ENCODE measurements at places on chromosomes 1 and 21.

- peak; percentile 21 for DNase-seq
Observed at GRCh38 chr1:235423214-235423652, 56.0 kb downstream of the TBCE start.

GRCh38 chr1:242813490-242814091 is 289.1 kb upstream of the PLD5 start:
- DNase-seq, result no peak

GRCh38 chr21:15660423-15660804 is 69.4 kb upstream of the USP25 start:
- no peak for DNase-seq

DNA sequence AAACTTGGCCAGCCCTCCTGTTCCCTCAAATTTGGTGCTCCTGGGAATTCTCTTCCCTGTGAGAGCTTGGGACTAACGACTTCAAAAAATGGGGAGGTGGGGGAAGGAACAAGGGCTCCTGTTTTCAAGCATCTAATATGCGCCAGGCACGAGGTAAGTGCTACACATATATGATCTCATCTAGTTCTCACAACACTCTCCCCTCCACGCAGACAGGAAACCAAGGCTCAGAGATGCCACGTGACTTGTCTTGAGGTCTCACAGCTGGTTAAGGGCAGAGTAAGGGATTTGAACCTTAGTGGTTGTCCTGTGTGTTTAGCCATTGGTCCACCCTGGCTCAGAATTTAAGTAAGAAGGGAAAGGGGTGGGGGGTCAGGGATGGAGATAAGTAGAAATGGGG is 125.9 kb downstream of the DMRTB1 start:
- DNase-seq, result peak; percentile 66

DNA sequence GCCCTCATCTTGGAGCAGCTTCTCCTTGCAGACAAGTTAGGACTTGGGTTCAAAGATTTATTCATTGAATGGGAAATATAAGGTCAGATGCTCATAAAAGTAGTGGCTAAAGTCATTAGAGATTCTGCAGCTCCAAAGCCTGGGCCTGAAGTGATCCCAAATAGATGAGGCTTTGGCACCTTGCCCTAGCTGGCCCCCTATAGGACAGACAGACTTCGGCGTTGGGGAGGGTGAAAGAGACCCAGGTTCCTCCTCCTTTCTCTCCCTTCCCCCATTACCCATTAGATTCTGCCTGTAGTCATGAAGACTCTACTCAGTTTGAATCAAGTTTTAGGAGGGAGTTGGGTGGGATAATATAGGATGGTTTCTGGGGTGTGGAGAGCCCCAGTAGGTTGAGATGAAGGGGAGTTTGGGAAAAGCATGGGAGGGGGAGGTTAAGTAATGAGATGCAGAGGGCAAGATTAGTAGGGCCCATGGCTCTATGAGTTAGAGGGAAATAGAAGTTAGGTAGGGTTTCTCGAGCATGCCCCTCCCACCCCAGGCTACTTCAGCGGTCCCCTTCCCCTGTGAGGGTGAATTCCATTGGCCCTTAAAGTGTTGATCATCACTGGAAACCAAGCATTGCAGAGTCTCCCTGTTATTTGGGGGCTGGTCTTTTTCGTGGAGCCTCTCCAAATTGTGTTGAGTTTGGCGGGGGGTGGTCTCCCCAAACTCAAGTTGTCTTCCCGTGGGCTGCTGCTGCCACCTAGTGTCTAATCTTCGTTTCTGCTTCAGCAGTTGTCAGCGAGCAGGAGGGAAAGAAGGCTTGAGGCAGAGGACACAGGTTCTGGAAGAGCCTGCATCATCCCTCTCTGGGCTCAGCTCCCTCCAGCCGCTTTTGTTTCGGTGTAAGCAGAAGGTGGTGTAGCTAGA is 2.1 kb upstream of the AHDC1 start:
- DNase-seq, result peak; percentile 72

GRCh38 chr1:180092931-180093650 is 61.6 kb upstream of the QSOX1 start:
- no peak for DNase-seq

DNA sequence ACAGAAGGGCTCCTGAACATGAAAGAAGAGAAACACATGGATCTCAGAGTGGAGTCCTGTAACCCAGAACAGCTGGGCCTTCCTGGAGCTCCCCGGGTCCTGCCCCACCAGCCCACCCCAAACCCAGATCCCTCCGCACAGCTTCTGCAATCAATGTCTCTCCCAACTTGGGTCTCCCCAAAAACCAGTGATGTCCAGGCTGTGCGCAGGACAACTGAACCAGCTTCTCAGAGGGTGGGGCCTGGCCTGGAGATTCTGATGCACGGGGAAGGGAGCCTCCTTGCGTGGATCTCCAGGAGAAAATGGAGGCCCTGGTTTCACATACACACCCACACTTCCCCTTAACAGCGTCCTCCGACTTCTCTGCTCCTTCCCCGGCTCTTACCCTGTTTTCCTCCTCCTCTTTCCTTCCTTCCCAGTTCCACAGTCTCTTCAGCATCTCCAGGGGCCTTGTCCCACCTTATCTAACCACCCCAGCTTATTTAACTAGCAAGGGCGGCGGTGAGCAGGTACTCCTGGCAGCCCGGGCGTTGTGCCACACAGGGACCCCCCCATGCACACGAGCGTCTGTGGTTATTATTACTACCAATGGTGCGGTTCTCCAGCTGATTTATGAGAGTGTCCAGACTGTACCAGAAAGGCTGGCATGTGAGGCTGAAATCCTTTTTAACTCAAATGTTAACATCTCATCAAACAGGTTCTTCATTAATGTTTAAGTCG is 11.2 kb upstream of the MX2 start:
- DNase-seq, result no peak

DNA sequence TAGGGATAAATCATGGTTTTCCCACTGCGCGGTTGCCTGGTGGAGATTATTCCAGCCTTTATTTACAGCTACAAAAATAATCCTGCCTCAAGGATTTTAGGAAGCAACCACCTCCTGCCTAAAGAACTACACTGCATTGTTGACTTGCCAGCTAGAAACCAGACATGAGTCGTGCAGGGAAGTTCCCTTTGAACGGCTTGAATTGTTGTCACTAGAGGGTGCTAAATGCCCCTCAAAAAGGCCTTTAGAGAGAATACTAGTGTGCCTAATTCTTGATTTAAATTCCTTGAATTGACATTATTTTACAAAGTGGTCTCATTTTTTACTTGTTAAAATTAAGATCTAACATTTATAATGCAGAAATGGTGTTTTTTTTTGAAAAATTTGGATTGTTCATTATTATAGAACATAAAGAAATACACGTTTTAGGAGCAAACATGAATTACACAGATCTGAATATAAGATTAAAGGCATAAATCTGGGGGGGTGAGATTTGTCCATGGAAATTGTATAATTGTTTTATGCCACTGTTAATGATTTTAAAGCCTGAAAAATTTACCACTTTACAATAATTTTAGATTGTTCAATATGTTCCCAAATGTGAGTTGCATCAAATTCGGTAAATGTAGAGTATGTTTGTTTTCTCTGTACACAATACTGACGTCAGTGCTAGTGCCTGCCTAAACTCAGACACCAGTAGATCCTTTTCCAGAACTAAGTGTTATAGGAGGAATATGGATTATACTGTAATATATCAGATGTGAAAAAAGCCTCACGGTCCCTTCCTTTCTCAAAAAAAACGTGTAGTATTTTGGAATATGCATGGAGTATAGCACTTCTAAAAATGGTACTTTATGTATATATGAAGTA is 7.6 kb upstream of the ERG start:
- peak; percentile 8 for DNase-seq

GRCh38 chr1:73980324-73981040 is 217.5 kb downstream of the LRRIQ3 start:
- no peak for DNase-seq

- DNase-seq, result no peak
Observed at GRCh38 chr21:24941316-24942185, 665.7 kb downstream of the MRPL39 start.

GRCh38 chr1:239784896-239785295 is 306.8 kb upstream of the FMN2 start:
- DNase-seq, result no peak

GRCh38 chr1:101193733-101194169 is 43.1 kb upstream of the S1PR1 start:
- no peak for DNase-seq

GRCh38 chr1:26771285-26771642 is 16.5 kb upstream of the PIGV start:
- DNase-seq, result no peak

- DNase-seq, result no peak
Observed at GRCh38 chr1:243956450-243956849, 94.6 kb upstream of the ZBTB18 start.

DNA sequence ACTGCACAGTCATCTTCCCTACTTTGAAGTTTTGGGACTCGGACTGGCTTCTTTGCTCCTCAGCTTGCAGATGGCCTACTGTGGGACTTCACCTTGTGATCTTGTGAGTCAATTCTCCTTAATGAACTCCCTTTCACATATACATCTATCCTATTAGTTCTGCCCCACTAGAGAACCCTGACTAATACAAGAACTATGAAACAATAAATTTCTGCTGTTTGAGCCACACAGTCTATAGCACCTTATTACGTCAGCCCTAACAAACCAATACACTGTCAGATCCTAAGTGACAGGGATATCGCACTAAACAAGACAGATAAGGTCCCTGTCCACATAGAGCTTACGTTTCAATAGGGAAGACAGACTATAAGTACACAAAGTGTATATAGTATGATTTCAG is 120.1 kb downstream of the PLPP3 start:
- no peak for DNase-seq

- no peak for DNase-seq
Observed at GRCh38 chr1:145805057-145805456, 18.8 kb downstream of the RNF115 start.

- DNase-seq, result no peak
Observed at GRCh38 chr1:82567348-82567747, 766.6 kb downstream of the ADGRL2 start.

GRCh38 chr1:90717356-90717664 is 208 bp upstream of the BARHL2 start:
- no peak for DNase-seq

DNA sequence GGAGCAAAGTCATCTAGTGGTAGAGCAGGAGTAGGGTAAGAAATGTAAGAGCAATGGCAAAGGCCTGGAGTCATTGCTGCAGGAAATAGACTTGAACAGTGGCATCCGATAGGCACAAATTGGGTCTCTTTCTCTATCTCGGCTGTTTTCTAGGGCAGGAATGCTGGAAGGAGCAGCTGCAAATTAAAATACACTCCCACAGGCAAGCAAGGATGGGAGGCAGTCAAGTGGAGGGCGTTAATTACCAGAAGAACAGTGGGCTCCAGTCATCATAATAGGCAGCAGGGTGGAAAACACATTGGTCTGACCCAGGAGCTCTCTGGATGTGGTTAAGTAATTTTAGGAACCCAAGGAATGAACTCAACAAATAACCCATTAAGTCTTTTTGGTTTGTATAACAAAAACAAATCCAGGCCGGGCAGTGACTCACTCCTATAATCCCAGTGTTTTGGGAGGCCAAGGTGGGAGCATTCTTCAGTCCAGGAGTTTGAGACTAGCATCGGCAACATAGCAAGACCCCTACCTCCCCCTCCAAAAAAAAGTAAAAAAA is 7.8 kb upstream of the TDRD5 start:
- no peak for DNase-seq

GRCh38 chr1:235567812-235568503 is 63.7 kb upstream of the B3GALNT2 start:
- no peak for DNase-seq

DNA sequence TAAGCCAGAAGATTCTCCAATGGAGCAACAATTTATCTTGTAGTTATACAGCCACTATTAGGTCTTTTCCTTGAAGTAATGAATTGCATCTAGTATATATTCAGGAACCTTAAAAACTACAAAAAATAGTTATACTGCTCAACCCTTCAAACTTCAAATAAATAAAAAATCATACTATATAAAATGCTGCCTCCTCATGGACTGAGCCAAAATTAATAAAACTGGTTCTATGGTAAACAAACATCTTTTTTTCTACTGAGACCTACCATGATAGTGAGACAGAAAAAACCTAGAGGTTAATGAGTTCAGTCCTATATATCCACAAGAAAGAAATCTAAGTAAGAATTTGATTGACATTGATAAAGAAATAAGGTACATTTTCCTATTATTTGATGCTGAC is 67.7 kb downstream of the GPATCH2 start:
- DNase-seq, result no peak

DNA sequence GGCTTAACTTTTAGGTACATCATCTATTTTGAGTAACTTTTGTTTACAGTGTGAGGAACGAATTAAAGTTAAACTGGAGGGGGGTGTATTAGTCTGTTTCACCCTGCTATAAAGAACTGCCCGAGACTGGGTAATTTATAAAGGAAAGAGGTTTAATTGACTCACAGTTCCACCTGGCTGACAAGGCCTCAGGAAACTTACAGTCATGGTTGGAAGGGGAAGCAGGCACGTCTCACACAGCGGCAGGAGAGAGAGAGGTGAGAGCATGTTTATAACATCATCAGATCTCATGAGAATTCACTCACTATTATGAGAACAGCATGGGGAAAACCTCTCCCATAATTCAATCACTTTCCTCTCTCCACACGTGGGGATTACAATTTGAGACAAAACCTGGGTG is 31.9 kb upstream of the TMEM52 start:
- DNase-seq, result no peak

DNA sequence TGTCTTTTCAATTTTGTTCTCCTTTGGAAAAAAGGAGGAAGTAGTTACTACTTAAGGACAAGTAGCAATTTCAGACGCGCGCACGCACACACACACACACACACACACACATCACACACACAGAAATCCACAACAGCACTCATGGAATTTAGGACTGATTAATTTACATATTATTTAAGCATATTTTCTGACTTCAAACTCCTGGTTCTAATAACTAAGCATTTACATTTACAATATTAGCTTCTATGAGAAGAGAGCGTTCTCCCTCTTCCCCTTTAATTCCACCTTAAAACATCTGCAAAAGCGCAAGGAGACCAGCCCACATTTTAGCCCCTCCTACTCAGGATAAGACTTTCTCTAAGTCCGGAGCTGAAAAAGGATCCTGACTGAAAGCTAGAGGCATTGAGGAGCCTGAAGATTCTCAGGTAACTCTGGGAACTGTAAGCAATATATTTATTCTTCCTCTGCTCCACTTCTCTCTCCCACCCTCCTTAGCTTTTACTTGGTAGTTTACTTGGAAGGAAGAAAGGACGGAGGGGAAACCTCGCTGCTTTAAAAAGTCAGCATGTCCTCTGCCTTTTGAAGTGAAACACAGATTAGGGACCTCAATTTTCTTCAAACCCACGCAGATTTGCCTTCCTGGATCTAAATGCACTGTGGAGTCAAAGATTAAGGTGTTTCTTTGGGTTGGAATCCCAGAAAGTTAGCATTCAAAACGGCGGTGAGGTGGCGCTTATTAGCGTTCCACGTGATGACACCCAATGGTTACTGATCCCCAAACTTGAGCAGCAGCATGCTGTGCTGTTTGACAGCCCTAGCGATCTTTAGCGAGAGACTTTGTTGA is at the start of gene PLA2G4A:
PLA2G4A (plus strand) TSS at position 339 of the 844 bp plus-strand sequence. CDS start 25,406 bp downstream, outside the sequence.
- DNase-seq, result peak; percentile 13

DNA sequence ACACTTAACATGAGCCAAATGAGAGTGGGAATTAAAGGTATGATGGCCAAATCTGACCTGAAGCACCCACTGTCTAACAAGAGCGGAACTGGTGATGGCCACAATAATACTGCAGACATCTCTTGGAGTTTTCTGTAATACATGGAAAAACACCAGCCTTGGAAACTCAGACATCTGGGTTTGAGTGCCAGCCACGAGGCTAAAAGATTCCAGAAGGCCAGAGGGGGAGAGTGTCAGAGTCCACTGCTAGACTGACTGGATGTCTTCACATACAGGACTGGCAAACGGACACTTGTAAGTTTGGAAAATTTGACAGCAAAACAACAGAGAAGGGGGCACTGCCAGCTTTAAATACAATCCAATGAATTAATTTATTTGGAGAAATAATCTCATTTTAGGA is 175.1 kb downstream of the ADSS2 start:
- DNase-seq, result no peak

- DNase-seq, result no peak
Observed at GRCh38 chr1:172266528-172267174, 153.8 kb upstream of the C1orf105 start.

Measured in CD4-positive, alpha-beta T cell treated with Interleukin-12 subunit alpha and Interleukin-12 subunit beta, for 1 hour (primary cell).